ENCODE measurements at places on chromosomes 5 and 9.

DNA sequence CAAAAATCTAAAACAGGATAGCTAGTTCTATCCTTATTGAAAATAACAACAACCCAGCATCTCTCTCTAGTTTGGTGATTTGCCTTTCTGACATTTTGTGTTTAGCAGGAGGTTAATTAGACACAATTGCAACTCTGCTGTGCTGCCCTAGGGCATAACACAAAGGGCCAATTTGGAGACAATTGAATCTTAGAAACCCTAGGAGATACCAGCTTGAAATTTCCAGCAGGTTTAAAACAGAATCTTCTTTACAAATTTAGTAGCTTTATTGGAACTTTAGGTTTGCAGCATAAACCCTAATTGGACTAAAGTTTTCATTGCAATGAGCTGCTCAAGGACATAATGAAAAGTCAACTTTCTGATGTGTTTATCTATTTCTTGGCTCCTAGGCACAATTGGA lies 166.7 kb upstream of the FER start:
- no peak for DNase-seq

DNA sequence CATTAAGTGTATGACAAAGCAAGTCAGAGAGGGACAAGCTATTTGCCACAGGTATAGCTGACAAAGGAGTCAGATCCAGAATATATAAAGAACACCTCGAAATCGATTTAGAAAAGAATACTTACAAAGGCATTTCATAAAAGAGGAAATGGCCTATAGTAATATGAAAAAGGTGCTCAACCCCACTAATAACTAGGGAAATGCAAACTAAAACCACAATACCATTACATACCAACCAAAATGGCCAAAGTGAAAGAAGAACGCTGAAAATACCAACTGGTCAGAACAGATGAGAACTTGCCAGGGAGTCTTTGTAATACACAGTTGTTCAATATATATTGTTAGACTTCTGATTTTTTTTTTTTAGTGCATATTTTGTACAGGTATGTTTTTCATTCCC lies 152.9 kb downstream of the CDC42SE2 start:
- DNase-seq, result no peak

DNA sequence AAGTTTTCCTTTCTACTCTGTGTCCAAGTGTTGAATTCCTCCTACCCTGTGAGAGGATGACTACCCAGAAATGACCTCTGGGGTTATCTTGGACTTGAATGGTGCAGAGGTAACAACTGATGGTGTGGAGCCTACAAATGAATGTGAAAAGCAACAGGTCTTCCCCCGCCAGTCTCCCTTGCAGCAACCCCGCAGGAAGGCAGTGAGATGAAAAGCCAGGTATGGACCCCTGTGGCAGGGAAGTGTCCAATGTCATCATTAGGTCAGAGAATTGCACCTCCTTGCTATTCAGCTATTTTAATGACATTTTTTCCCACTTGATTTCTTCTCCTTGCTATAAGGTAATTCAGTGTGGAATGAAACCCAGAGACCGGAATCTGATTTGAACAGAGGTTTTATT lies 58.5 kb downstream of the MAT2B start:
- DNase-seq, result no peak

DNA sequence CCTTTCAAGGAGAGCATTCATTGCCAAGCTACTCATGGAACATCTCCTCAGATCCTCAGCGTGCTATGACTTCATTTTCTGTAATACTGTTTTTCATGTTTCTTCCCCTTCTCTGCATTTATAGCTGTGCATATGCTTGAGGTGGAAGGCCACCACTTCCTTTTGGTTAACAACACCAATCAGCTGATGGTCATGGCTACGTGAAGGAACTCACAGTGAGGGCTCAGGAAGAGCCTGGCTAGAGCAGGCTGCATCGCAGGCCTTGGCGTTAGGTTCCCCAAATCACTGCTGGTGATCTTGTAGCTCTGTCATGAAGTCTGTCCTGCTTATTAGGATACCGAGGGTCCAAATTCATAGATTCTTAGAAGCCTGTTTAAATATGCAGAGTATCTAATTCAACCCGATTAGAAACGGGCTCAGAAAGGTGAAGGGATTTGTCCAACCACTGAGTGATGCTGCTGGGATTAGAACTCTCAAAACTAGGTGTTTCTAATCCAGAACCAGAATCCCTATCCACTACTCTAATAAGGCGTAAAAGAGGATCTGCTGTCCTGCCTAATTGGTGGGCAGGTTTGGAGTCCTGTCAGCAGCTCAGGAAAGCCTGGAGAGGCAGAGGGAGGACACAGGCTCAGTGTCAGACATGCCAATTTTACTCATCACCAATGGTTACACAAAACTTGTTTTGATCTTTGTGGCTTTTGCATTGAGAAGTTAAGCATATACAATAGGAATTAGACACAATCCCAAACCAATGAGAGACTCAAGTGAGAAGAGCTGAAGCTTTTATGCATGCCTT lies 7.5 kb downstream of the SYK start:
- DNase-seq, result no peak

DNA sequence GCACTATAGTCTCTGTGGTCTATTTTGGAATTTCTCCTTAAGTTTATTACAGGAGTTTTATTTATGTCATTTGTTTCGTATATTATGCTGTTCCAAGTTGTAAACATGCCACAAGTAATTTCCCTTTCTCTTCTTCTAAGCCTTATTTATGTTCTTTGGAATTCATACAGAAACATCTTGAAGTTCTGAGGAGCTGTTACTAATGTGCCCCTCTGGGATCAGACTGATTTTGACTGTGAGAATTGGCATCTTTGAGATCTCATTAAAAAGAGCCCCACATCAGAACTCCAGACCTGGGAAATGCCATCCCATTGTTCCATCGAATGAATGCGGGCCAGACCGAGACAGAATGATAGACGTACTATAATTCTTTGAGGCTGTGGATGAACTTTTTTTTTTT lies 138.8 kb upstream of the CD180 start:
- DNase-seq, result no peak

- no peak for DNase-seq
Measured at GRCh38 chr5:74028976-74029375, 403.0 kb downstream of the ARHGEF28 start.

- peak; percentile 14 for DNase-seq
Measured at GRCh38 chr5:104628911-104629310, 1066.3 kb upstream of the NUDT12 start.

DNA sequence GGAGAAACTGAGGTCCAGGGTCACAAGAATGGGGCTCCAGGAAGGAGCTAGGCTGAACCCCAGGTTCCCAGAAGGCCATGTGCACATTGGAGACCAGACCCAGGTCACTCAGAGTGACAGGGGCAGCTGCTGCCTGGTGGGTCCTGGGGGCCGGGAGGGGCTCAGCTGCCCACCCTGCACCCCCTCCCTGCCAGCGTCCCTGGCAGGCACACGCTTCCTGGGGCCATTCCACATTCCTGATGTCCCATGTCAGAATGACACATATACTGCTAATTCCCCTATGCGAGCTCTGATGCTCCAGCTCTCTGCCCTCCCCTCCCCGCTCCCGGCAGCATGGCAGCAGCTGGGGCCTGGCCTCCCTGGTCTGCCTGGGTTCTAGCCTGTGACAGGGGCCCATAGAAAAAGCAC lies 14.0 kb downstream of the FGFR4 start:
- no peak for DNase-seq

GRCh38 chr9:124880501-124880900 lies 18.6 kb downstream of the ARPC5L start:
- no peak for DNase-seq

- DNase-seq, result no peak
Measured at GRCh38 chr5:178427576-178428197, 162.5 kb downstream of the COL23A1 start.

DNA sequence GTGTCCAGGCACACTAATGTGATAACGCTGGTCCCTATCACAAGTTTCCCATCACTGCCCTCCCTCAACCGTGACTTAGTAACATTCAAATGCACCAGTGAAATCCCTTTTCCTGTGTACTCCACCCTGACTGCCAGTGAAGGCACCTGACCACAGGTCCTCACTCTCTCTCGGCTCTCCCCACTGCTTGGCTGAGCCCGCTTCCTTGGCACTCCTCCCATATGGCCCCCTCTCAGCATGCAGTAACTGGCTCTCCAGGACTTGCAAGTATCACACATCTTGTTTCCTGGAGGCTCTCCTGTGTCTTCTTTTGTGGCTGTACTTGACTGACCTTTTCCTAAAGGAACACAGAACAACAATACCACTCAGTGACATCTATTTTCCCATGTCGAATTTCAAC lies 292.0 kb upstream of the ZNF608 start:
- no peak for DNase-seq

DNA sequence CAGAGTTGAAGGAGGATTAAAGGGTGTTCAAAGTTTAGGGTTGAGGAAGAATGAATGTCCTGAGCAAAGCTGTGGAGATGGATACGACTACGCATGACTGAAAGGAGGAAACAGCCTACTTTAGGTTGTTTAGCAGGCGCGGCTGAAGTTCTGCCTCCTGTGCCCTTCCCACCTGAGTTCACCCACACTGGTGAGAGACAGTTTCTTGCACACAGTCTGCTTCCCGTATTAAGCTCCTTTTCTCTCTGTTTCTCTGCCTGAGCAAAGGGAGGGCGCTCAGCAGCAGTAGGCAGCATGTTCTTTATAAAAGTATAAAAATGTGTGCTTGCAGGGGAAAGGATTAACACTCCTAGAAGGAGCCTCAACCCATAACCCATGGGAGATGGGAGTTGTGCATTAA lies 224.0 kb upstream of the SMARCA2 start:
- no peak for DNase-seq

DNA sequence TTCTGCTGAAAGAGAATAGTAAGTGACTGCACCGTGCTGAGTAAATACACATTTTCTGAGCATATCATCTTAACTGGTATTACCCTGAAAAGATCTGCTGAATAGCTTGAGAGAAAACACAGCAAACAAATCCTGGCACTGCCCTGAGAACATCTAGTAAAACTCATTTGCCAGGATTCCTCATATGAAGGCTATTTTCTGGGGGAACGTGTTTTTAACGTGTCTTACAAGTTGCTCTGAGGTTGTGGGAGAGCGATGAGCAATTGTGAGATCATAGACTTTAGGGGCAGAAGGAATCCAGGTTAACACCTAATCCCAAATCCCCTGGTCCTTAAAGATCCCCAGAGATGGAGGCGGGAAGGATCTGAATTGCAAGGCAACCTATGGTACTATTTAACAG lies 331.9 kb upstream of the RFX3 start:
- peak; percentile 54 for DNase-seq

GRCh38 chr9:114612272-114612923 lies 1.3 kb downstream of the TMEM268 start:
- no peak for DNase-seq

DNA sequence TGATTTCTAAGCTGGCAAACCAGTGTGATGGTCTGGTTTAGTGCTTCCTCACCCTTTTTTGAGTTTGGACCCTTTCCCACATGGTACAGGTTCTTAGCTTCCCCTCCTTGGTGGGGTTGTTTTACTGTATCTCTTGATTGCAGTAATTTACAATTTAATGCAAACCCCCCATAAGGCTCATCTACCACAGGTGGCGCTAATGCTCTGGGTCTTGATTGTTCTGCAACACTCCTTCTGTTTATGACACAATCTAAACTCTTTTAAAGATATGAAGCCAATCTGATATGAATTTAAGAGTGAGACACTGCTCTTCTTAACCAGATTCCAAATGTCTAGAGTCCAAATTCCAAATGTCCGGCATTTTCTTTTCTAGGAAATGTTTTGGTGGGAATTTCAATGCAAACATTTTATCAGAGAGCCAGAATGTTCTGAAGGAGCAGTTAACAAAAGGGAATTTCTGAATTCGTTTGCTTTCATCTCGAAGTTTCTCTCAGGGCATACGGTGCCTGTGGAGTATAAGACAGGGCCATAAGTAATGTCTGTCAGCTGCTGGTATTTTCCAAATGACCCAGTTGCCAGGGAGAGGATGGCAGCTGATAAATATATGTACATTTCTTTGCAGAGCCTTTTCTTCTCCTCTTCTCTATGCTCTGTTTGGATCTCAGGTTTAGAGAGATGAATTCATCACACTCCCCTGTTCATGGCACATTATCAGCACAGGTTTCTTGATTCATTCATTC lies 246.8 kb downstream of the ARHGAP26 start:
- peak; percentile 77 for DNase-seq

DNA sequence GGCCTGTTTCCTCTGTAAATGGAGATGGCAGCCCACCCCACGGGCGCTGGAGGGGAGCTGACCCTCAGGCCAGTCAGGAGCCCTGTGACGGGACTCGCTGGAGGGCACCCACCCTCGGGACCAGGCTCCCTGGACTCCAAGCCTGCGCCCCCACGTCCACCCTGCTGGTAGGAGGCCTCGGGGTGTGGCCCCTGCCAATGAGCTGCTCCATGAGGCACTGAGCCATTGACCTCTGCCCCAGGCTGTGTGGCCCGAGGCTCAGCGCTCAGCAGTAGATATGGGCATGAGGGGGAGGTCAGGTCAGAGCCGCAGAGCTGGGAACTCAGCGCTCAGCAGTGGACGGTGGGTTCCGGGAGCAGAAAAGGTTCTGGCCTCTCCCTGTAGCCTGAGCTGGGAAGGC lies 52.3 kb upstream of the EGFL7 start:
- no peak for DNase-seq

- peak; percentile 90 for DNase-seq
Measured at GRCh38 chr9:91424403-91425176, 958 bp upstream of the NFIL3 start.

DNA sequence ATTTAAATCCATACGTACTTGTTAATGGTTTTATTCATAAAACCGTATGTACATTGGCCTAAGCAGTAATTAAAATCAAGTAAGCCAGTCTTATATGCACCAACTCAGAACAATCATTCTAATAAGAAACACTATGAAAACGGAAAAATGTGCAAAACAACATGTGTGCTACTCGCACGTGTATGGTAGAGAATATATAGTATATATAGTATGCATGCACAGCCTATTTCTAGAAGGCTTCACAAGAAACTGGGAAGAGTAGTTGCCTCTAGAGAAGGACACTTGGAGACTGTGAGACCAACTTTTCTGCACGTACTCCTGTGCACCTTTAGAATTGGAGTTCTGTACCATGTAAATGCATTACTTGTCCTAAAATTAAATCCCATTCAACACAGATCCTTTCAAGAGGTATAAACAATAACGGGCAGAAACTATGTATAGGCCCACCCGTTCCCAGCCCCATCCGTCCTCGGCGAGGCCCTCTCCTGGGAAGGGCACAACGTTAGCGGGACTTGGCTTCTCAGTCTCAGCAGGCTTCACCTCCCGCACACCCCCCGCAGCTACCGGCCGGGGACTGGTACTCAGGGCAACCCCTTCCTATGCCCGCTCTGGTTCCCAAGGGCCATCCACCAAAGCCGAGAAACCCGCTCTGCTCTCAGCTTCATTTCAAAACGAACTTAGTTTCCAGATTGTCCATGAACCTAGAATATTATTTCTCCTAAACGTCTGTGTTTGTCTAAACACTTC lies 2.0 kb downstream of the CDC14B start:
- no peak for DNase-seq

DNA sequence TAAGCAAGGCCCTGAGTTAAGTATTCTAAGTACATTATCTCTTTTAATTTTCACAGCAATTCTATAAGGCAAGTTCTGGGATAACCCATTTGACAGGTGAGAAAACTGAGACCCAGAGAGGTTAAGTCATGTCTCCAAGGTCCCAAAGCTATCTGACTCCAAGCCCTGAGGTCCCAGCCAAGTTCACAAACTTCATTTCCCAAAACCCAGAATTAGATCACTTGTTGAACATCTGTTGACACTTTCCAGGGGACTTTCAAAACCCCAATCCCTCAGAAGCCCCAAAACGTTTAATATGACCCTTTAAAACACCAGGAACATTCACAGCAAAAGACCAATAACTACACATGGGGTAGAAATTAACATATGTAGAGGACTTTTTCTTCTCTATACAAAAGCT lies 72.0 kb downstream of the SH3TC2 start:
- no peak for DNase-seq
